Right ventricle myocardium superior (tissue), 1 donor: ENCODE measurements at places on chromosomes 12 and 14. TPM values are rescaled to one million over a fixed set of nuclear protein-coding genes. Genes with fewer than 3 reads are reported as not detected.

The LRIG3 gene
- total RNA-seq = 5.5 TPM

The NTN4 gene
- 81.5 TPM for total RNA-seq

The TBPL2 gene
- not detected for total RNA-seq

The VPS37B gene
- total RNA-seq = 23.9 TPM

The RNF212B gene
- total RNA-seq = not detected

The SMCO2 gene
- not detected for total RNA-seq

The PRICKLE1 gene
- total RNA-seq = 14.4 TPM

The EXOC3L4 gene
- total RNA-seq = 0.38 TPM

The TEAD4 gene
- total RNA-seq = 7.6 TPM

The ARMH4 gene
- 6.2 TPM for total RNA-seq

GRCh38 chr14:90739318-90740068 is 76.7 kb downstream of the TTC7B start:
- DNase-seq = no peak

DNA sequence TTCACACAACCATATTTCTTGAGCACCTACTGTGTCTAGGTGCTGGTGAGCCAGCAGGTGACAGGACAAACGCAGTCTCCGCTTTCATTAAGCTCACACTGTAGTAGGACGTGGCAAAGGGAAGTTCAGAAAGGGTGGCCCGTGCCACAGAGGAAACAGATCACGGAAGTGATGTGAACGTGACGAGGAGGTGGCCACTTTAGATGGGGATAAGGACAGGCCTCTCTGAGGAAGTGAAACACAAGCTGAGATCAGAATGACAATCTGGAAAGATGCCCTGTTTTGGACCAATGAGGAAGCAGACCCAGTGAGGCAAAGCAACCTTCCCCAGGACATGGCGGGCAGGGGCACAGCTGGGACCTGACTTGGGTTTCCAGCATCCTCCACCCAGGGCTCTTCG is 127.4 kb upstream of the PRMT8 start:
- DNase-seq = no peak

DNA sequence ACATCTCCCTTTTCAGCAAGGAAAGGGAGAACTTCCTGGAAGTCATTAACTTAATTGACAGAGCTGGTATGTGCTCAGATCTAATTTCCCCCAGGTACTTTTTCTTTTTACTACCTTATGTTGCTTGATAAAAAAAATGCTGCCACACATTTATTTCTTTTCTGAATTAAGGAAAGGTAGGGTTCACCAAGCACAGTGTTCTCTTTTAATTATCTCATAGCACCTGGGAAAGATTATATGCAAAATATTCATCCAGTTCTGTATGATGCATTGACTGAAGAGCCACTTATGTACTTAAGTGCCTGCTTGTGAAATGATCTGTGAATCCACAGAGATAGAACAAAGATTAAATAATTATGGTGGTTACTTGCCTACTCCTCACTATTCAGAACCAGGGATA is 25.1 kb downstream of the KCNC2 start:
- DNase-seq = no peak

DNA sequence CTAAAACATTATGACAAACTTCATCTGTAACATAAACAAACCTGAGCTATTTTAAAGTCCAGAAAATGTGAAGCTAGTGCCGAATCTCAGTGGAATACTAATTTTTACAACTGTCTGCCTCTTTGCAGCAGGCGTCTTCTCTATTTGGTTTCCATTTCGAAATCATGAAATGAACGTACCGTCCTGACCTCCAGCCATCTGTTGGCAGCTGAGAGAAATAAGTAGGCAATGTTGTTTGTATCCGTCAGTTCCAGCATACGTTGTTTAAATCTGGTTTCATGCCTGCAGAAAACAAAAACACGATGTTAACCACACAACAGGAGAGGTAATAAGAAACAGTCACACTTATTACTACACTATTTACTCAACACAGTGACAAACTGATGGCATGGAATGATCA is 54.3 kb upstream of the KCNJ8 start:
- no peak for DNase-seq

DNA sequence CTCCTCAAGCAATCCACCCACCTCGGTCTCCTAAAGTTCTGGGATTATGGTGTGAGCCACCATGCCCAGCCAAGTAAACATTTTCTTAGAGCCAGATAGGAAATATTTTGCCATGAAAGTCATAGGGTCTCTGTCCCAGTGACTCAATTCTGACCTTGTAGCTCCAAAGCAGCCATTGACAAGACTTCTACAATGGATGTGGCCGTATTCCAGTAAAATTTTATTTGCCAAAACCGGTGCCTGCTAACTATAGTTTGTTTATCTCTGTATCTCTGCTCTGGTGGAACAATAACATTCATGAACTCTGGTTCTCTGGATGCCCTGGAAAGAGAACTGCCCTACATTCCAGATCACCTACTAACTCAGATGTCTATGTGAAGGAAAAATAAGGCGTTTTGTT is 54.6 kb upstream of the USP44 start:
- no peak for DNase-seq

GRCh38 chr14:25953532-25954139 is 644.2 kb downstream of the NOVA1 start:
- no peak for DNase-seq

- no peak for DNase-seq
Observed at GRCh38 chr12:48281811-48282210, 68.9 kb downstream of the ZNF641 start.

DNA sequence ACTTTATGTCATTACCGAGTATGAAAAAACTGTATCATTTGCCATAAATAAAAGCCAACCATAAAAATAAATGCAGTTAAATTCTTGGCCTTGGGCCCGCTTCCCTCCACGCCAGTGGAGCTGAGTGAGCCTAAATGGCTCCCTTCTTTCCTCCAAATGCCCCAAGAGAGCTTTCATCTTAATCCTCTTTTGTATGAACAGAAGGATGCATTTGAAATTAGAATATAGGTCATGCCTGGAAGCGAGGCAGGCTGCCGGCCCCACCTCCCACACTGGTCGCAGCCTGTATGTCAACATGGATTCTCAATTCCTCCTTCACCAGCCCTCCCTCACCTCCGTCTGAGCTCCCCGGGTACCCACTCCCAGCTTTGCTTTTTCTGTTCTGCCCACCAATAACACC is 245.7 kb downstream of the SLC15A4 start:
- DNase-seq = no peak

- DNase-seq = no peak
Observed at GRCh38 chr14:85948153-85948552, 418.2 kb downstream of the FLRT2 start.

DNA sequence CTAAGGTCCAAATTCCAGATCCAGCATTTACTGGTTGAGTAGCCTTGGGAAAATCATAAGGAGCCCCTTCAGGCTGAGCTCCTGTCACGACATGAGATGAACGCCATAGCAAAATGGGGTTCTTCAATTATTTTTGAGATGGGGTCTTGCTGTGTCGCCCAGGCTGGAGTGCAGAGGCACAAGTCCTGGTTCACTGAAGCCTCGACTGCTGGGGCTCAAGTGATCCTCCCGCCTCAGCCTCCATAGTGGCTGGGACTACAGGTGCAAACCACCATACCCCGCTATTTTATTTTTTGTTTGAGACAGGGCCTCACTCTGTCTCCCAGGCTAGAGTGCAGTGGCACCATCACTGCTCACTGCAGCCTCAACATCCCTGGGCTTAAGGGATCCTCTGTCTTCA is 25.7 kb upstream of the GPR68 start:
- no peak for DNase-seq

DNA sequence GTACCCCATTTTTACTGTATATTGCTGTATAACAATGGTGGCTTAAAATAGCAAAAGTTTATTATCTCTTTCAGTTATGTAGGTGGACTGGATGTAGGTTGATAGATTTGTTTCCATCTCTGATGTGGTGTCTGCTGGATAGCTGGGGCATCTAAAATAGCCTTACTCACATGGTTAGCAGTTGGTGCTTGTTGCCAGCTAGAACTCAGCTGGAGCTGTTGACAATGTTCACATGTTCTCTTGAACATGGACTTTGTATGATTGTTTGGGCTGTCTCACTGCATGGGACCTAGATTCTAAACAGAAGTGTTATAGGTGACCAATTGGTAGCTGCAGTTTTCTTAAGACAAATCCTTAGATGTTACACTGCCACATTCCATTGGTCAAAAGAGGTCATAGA is 126.9 kb downstream of the GPHN start:
- DNase-seq = no peak

DNA sequence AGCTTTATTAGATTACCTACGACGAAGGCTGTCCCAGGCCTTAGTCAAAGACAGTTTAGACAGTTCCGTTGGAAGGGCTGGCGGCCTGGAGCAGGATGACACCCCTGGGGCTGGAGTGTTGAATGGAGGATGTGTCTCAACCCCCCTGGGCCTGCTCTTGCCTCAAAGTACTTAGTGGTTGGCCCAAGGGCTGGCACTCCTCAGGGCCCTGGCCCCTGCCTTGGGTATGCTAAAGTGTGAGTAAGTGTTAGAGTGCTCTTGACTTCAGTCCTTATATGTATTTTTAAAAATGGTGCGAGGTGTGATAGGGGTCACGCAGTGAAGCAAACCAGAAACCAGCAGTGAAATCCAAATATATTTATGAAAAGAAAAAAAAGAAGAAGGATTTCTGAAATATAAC is 261.6 kb downstream of the KTN1 start:
- no peak for DNase-seq

GRCh38 chr14:68774771-68775613 is 17.9 kb downstream of the ZFP36L1 start:
- no peak for DNase-seq

GRCh38 chr12:2118061-2118460 is 65.3 kb downstream of the CACNA1C start:
- no peak for DNase-seq

GRCh38 chr12:45336331-45336730 is 120.4 kb downstream of the ANO6 start:
- DNase-seq = no peak

GRCh38 chr14:32702562-32702961 is 236.1 kb upstream of the NPAS3 start:
- DNase-seq = peak; percentile 63

DNA sequence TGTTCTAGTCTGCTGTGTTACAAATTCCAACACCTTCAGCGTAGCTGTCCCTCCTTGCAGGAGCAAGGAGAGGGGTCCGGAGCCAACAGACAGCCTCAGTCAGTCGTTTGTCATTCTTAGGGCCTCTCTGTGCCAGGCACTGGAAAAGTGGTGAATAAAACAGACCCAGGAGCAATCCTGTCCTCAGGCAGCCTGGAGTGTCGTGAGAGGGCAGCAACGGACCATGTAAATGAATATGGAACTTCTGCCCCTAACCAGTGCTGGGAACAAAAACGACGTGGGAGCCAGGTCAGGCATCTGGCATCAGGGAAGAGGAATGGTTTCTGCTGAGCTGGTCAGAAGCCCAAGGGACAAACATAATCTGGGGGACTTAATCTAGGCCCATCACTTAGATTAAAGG is 64.8 kb upstream of the PSMC1 start:
- no peak for DNase-seq
